ENCODE measurements at places on chromosomes 5 and 9.

DNA sequence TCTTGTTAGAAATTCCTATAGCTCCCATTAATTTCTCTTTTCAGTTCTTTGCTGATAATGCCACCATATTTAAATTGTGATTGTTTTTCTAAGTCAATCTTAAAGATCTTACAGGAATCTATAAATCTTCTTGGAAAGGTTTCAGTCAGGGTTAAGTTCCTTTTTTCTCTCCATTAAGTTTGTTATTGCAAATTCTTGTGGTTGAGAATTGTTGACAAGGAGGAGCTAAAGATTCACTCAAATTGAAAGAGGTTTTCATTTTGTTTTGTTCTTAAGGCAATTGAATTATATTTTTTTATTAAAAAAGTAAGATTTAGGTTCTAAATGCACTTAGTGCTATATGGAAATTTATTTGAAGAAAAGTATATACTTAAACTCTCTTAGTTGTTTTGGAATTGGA is 213.4 kb downstream of the PRR16 start:
- no peak for DNase-seq

- no peak for DNase-seq
These were observed 43.4 kb downstream of the UBE2R2 start for GRCh38 chr9:33860200-33860871.

DNA sequence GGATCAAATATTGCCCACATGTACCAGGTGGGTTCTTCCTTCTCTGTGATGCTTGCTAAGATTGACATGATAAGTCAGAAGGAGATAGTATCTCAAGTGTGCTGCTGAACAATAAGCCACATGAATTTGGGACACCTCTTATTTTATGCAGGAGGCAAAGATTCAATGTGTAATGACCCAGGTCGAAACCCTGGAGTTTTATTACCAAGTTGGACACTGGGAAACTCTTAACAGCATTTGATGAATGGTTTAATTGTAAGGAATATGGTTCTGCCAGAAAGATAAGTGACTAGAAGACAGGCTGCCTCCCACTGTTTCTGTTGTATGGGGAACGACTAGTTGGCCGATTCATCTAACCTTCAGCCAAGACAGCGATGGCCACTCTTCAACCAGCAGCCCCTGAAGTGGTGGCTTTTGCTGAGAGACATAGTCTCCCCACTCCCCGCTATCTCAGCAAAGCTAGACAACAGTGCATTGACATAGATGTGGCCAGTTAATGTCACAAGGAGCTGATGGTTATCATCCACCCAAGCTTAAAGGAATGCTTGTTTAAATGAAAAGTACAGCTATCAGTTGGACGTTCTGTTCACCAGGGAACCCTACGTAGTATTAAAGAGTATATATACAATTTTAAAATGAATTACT is 407.7 kb downstream of the KDM4C start:
- DNase-seq, result no peak

DNA sequence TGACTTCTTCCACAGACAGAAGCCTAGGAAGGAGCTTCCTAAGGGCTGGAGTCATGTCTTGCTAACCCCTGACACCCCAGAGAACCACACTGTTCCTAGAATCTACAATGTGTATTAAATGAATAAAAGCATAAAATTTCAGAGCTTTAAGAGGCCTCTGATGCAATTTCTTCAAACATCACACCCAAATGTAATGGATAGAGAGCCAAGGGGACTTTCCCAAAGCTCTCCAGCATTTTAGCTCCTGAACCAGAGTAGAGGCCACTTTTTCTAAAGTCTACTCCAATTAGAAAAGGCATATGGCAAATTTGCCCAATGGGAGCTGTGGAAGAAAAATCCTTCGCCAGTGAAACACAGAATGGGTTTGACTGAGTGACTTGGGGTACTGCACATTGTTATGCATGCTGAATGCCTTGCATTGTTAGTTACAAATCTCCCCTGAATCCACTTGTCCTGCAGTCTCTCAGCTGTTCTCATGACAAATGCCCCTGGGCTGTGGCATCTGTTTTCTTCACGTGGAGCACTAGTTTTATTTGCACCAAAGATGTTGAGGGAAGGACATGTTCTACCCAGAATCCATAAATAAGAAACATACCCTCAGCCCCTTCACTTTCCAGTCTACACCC is 334.0 kb downstream of the ASTN2 start:
- no peak for DNase-seq

DNA sequence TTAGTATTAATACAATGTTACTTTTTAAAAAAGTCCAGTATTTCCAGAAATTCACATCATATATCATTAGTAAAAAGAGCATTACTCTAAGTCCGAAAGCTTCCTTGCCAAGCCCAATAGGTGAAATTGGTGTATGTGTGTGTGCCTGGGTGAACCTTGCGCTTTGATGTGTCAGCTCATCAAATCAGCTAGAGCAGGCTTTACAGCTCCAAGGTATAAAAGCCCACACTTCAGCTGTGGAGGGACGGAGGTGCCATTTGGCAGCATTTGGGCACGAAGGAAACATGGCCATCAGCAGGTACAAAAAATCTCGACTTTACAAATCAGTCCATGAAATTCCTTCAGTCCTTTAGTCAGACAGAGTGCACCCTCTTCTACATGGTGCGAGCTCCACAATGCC is 76.5 kb upstream of the IL7R start:
- DNase-seq, result no peak

DNA sequence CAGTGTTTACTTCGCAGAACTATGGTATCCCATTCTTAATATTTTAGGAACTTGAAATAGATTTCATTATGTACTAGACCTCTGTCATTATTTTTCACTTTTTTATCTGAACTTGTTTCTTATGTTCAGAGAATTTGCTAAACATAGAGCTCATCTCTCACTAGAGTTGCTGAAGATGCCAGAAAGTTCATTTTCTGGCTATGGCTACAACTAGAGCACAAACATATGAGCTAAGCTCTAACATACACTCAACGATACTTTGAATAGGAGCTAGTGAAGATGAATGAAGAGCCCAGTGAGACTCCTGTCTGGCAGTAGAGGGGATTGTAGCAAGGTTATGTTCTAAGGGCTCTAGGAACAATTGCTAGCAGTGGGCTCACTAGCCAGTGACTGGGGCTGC is 582.2 kb downstream of the KIF4B start:
- no peak for DNase-seq

DNA sequence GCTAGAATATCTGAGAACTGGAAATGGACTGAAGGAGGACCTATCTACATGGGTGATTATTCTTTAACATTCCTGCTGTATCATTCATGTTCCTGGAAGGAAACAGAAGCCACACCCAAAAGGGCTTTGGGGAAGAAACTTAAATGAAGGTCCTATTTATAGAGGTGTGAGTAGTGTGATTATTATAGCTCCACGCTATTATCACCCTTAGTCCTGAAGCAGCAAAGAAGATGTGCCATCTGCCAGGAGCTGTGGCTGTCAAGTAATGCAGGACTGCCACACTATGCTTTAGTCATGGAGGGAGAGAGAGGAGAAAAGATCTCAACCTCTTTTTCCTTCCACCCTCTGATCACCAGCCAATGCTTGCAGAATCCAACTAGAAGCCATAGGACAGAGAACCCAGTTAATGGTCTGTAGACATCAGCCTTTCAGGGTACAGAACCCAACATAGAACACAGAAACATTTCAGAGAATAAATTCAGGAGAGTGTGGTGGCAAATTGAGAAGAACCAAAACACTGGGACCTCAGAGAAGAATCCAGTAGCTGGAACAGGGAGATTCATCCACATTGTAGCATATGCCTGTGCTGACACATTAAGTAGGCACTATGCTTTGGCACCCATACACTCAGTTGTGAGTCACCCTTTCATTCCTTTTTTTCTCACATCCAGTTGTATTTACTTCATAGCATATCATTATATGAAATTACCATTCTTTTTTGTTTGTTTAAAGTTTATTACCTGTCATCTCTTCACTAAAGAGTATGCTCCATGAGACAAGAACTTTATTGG is 21.0 kb upstream of the RNF180 start:
- DNase-seq, result no peak

DNA sequence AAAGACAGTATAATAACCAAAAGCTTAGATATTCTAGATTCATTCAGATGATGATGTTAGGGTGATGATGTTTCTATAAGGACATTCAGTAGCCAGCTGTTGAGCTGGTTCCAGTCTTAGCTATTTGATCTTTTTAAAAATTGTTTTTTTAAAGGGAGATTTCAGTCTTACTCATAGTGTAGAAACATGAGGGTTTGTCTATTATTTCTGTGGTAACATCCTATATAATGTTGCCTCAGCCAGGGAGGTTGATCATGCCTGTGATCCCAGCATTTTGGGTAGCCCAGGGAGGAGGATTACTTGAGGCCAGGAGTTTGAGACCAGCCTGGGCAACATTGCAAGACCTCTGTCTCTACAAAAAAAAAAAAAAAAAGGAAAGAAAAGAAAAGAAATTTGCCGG is 167.8 kb downstream of the DOCK2 start:
- no peak for DNase-seq

DNA sequence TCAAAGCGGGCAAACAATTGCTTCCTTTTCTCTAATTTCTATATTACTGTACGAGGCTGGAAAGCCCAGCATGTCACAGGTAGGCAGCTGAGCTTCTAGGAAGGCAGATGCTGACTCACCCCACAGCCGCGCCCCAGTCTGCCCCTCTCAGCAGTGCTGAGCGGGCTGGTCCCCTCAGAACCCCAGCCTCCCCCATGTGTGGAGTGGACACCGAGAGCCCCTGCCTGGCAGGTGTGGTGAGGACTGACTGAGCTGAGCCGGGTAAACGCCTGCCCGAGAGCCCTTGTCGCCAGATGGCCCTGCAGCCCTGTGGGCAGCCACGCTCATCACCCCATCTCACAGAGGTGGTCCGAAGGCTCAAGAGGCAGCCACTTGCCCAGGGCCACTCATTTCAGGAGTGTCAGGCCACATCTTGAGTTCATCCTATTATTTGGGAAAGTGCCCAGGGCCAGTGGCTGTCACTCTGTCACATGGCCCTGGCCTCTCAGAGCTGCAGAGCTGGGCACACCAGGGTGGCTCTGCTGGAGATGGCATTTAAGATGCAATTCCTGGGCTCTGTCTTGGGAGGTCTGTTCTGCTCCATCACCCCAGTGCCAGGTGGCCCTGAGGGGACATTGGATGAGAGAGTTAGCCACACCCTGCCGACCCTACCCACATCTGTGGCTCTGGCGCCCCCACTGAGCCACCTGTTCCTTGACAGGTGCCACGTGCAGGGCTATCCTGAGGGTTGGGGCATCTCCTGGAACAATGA is 12.4 kb downstream of the CARD19 start:
- DNase-seq, result no peak

GRCh38 chr5:142110046-142110531 is 1.5 kb downstream of the NDFIP1 start:
- no peak for DNase-seq

DNA sequence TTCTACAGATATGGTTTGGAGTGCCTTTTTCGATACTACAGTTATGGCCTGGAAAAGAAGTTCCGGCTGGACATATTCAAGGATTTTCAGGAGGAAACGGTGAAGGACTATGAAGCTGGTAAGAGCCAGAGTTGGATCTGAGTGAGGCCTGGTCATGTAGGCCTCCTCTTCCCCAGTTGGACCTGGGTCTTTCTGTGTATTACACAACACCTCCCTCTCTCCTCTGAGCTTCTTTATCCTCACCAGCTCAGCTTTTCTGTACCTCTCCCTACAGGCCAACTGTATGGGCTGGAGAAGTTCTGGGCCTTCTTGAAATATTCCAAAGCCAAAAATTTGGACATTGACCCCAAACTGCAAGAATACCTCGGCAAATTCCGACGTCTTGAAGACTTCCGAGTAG is 39.2 kb downstream of the FAXDC2 start:
- DNase-seq, result no peak

GRCh38 chr9:32581512-32582143 is 8.7 kb upstream of the NDUFB6 start:
- DNase-seq, result no peak
